ENCODE measurements at places on chromosomes 12 and 14.

GRCh38 chr12:101086490-101087135, 123.4 kb downstream of the SLC5A8 start:
- DNase-seq: no peak

GRCh38 chr14:102731871-102732800, 45.1 kb upstream of the TRAF3 start:
- DNase-seq: no peak

GRCh38 chr12:59383079-59383822, 212.6 kb upstream of the SLC16A7 start:
- no peak for DNase-seq

DNA sequence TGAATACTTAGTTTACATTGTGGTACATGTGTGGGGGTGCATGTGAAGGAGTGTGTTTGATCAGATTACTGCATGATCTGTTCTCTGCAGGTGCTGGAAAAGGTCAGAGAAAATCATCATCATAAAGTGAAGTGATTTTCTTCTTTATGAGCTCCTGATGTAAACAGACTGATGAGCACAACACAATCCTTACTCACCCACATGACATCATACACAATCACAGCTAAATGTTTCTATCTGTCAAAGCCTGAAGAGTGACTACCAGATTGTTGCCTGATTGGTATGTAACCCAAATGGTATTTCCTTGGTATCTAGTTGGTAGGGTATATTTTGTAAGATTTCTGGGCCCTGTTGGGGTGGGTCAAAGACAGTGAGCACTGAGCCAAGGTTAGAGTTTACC, 270.8 kb downstream of the FOXG1 start:
- DNase-seq: no peak

- no peak for DNase-seq
These were observed 299.2 kb downstream of the LRIG3 start for GRCh38 chr12:58621126-58621525.

- DNase-seq: no peak
These were observed 20.0 kb downstream of the MAP3K9 start for GRCh38 chr14:70789361-70789760.

DNA sequence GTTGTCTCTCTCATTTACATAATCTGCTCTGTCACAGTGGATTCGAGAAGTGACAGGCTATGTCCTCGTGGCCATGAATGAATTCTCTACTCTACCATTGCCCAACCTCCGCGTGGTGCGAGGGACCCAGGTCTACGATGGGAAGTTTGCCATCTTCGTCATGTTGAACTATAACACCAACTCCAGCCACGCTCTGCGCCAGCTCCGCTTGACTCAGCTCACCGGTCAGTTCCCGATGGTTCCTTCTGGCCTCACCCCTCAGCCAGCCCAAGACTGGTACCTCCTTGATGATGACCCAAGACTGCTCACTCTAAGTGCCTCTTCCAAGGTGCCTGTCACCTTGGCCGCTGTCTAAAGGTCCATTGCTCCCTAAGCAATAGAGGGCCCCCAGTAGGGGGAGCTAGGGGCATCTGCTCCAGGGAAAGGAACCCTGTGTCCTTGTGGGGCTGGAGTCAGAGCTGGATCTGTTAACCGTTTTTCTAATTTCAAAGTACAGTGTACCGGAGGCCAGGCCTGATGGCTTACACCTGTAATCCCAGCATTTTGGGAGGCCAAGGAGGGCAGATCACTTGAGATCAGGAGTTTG, 5.1 kb downstream of the ERBB3 start:
- no peak for DNase-seq

GRCh38 chr14:57493467-57494181, at the start of gene CCDC198:
TSS of gene CCDC198 (minus strand) at chr14:57493857. CDS start at chr14:57493715, 142 bp downstream.
- no peak for DNase-seq

GRCh38 chr12:15629108-15629507, 160.1 kb downstream of the EPS8 start:
- DNase-seq: no peak

All from stimulated activated CD8-positive, alpha-beta memory T cell treated with anti-CD3 and anti-CD28 coated beads, Interleukin-2, amount 100 ng/mL, for 1 hour (primary cell).